Uterus (tissue), 4 donors: ENCODE measurements at places on chromosomes 11 and 22. TPM values are rescaled to one million over a fixed set of nuclear protein-coding genes. Genes with fewer than 3 reads are reported as not detected.

The GLYATL1B gene
- total RNA-seq, result not detected

The PTGDR2 gene
- total RNA-seq, result not detected

The OR52A1 gene
- total RNA-seq, result not detected

The COPB1 gene
- 79.1 TPM for total RNA-seq

The RIMBP3C gene
- total RNA-seq, result not detected

The BTBD18 gene
- not detected for total RNA-seq

The TEF gene
- total RNA-seq, result 73.7 TPM

The SMDT1 gene
- 98.0 TPM for total RNA-seq

The PNPLA3 gene
- total RNA-seq, result not detected

The APOA5 gene
- not detected for total RNA-seq

The APOC3 gene
- not detected for total RNA-seq

The SLC6A5 gene
- total RNA-seq, result not detected

The CSF2RB gene
- 3.5 TPM for total RNA-seq

The OR8B8 gene
- total RNA-seq, result not detected
